ENCODE measurements at places on chromosomes 1 and 21.

DNA sequence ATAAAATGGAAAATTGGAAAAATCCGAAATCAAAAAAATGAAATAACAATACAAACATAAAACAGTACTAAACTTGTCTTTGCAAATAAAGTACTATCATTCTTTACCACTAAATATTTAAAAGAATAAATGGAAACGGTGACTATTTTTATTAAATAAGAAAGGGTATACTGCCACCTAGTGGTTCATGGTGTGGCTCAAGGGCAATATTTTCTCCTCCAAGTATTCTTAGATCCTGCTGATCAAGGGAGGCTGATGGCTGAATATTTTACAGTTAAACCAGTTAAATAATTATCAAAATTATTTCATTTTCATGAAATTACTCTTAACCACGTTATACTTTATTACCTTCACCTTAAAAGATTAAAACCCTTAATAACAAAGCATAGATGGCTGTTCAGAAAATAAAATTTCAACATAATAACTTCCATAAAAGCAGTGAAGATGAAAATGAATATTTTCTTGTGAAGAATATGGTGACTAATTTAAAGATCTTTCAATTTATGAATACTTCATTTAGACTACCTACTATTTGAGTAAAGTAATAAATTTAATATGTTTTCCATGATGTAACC, 1793.9 kb downstream of the NCAM2 start:
- DNase-seq = no peak

GRCh38 chr1:234897390-234897749, 231.3 kb downstream of the TOMM20 start:
- no peak for DNase-seq

DNA sequence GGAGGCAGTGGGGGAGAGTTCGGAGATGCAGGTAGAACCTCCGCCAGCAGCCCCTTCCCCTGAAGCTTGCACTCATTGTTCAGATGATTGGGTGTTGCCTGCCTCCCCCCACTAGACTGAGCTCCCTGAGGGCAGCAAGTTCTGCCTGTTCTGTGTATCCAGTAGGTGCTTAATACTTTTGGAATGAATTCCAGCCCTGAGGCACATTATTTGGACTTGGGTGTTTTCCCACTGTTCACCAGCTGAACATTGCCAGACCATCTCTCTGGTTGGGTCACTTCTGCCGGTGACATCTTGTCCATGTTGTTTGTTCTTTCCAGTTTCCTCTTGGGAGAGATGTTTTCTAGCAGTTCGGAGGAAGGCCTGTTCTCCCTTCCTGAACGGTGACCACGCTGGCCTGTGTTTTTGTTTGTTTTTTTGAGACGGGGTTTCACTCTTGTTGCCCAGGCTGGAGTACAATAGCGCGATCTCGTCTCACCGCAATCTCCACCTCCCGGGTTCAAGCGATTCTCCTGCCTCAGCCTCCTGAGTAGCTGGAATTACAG, 48.7 kb downstream of the SPSB1 start:
- DNase-seq = no peak

DNA sequence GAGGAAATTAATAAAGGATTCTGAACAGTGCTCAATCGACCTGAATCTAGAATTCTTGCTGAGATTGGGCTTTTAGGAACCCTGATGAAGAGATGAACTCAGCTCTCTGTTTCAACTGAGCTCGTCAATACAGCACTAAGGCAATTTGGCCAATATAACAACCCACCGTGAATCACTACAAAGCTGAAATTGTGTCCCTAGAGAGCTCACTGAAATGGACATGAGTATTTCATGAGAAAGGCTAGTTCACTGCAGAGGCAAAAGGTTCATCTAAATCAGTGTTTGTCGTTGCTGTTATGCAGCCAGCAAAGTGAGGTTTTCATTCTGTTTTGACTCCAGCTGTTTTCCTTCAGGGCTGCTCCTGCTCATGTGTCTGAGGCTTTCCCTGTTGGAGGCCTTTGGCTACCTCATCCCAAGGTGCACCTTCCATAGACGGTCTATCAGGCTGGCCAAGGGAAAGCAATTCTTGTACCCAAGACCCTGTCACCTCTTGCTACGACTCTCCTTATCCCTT, 83.5 kb downstream of the URB2 start:
- no peak for DNase-seq

GRCh38 chr1:159931101-159931794, 5.9 kb upstream of the TAGLN2 start:
- DNase-seq = no peak

GRCh38 chr1:6970221-6970620, 185.0 kb downstream of the CAMTA1 start:
- DNase-seq = no peak

DNA sequence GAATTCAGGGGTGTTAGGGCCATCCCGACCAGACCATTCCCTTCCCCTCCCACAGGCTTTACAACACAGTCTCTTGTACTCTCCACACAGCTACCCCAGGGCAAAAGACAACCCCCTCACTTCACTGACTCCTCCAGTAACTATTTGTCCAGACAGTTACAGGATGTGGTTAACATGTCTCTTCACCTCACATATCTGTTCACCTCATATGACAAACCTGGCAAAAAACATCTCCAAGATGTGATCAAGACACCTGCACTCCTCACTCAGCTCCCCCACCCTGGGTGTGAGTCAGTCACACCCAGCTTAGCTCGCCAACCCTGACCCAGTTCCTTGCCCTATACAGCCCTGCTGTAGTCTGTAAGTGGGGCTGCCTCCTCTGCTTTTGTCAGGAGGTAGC, 490.5 kb upstream of the CHRM3 start:
- DNase-seq = no peak

DNA sequence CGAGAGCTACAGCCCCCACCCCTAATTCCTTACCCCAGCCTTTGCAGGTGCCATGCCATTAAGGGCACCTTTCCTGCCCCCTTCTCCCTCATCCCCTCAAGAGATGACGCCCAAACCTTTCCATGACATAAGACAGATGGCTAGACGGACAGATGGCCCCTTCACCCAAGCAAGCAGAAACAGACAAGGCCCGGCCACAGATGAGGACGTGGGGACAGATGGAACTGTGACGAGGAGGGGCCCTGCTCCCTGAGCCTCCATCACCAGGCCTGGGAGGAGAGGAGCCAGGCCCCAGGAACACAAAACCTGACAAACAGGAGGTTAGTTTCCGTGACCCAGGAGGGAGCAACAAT, 24.7 kb upstream of the PEF1 start:
- DNase-seq = no peak

GRCh38 chr1:41769068-41769467, 149.7 kb downstream of the HIVEP3 start:
- no peak for DNase-seq

- no peak for DNase-seq
Measured at GRCh38 chr1:107196973-107197562, 56.2 kb downstream of the NTNG1 start.

DNA sequence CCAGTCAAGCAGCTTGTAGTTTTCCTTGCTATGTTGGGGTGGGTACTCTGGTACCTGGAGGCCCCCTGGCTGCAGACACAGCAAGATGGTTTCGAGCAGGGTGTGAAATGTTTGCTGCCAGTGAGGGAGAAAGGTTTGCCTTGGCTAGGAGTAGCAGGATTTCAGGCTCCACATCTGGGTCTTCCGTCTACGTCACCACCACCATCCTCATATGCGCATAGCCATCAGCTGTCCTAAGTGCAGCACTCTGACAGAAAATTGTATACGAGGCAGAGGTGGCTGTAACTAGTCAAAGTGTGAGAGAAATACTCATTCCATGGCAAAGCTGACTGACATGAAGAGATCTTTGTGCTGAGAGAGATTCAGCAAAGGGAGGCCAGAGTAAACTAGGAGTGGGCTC, 212.6 kb downstream of the NFIA start:
- DNase-seq = no peak

GRCh38 chr1:200405264-200405663, 4.6 kb downstream of the ZNF281 start:
- no peak for DNase-seq

GRCh38 chr1:229836324-229836723, 210.3 kb downstream of the URB2 start:
- no peak for DNase-seq

- no peak for DNase-seq
Measured at GRCh38 chr1:115669002-115669673, 27.4 kb downstream of the VANGL1 start.

GRCh38 chr1:156948708-156949107, 28.3 kb downstream of the LRRC71 start:
- DNase-seq = no peak

- no peak for DNase-seq
Measured at GRCh38 chr21:26806801-26807295, 38.4 kb downstream of the ADAMTS1 start.

GRCh38 chr1:230206976-230207375, 139.9 kb downstream of the GALNT2 start:
- DNase-seq = no peak

DNA sequence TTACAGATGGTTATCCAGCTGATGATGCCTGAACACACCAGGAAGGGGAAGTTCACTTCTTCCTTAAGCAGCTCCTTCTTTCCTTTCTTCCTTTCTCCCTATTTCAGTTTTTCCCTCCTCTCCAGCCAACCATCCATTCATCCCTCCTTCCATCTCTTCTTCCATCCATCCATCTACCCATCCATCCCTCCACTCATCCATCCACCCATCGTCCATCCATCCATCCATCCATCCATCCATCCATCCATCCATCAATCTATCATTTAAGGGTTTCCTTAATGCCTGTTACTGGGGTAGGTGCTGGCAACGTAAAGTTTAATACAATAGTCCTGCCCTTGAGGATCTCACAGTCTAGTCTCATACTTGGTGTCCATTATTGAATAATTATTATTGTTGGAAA, 36.8 kb downstream of the C1orf21 start:
- no peak for DNase-seq

GRCh38 chr1:204092632-204093420, 19.9 kb downstream of the SOX13 start:
- DNase-seq = no peak

- no peak for DNase-seq
Measured at GRCh38 chr1:64814427-64814826, 69.6 kb downstream of the RAVER2 start.

DNA sequence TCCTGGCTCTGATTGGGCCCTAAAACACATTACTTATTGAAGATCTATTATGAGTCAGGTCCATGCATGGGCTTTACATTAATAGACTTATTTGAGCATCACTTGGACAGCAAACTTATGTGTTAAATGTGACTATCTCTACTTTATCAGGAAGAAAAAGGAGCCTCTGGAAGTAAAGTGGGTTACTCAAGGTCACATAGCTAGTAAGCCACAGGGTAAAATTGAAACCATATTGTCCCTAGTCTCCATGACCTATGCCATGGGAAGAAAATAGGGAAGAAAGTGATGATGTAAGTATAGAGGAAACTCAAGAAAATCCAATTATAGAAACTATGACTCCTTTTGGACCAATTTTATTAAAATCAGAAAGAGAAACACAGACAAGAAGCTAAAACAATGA, 555.3 kb downstream of the NUF2 start:
- no peak for DNase-seq

- no peak for DNase-seq
Measured at GRCh38 chr1:162364498-162364897, 12.2 kb downstream of the SPATA46 start.

- no peak for DNase-seq
Measured at GRCh38 chr1:163337631-163338030, 15.9 kb downstream of the NUF2 start.

- no peak for DNase-seq
Measured at GRCh38 chr1:152053375-152053774, 16.6 kb upstream of the S100A11 start.

- DNase-seq = no peak
Measured at GRCh38 chr1:2948001-2948750, 73.1 kb upstream of the ACTRT2 start.

- no peak for DNase-seq
Measured at GRCh38 chr1:88289401-88290102, 394.5 kb upstream of the PKN2 start.

GRCh38 chr1:208775841-208776240, 531.7 kb upstream of the PLXNA2 start:
- no peak for DNase-seq

GRCh38 chr1:210074904-210075303, 136.9 kb downstream of the SYT14 start:
- DNase-seq = no peak

DNA sequence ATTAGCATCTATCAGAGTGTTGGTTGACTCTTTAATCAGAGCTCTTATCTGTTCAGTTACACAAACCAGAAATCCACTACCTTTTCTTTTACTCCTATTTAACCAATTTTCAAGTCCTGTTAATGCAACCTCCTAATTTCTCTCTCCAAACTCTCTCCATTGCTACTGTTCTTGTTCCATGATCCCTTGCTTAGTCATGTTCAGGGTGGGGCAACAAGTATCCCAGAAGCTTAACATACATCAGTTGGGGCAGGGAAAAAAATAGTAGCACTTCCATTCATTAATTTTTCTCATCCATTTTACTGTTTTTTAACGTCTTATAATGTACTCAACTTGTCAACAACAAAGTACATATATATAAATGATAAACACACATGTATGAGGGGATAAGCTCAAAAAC, 111.2 kb upstream of the LBR start:
- DNase-seq = no peak

- no peak for DNase-seq
Measured at GRCh38 chr1:41396084-41396483, 34.9 kb downstream of the FOXO6 start.

GRCh38 chr1:4601941-4602340, 52.5 kb upstream of the AJAP1 start:
- no peak for DNase-seq

- no peak for DNase-seq
Measured at GRCh38 chr1:170218257-170218650, 72.5 kb downstream of the NTMT2 start.

DNA sequence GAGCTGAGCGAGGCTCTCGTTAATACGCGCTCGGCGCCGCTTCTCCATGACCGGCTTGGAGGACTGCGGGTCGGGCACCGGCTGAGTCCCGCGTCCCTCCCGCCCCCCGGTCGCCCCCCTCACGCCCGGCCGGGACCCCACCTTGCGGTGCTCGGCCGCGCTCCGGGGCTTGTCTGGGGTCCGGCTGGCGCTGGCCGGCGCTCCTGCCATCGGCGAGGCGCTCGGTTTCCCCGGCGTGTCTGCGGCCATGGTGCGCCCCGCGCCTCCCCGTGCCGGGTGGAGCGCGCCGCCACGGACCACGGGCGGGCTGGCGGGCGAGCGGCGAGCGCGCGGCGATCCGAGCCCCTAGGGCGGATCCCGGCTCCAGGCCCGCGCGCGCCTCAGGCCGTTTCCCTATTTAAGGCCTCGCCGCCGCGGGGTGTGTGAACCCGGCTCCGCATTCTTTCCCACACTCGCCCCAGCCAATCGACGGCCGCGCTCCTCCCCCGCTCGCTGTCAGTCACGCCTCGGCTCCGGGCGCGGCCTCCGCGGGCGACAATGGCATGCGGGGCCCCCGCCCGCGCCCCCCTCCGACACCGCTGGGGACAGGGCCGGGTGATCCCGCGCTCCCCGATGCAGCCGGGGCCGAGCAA, at the start of gene HES4:
HES4 (minus strand) TSS at position 373 of the 632 bp plus-strand sequence; CDS start at position 249, 124 bp downstream.
- peak; percentile 62 for DNase-seq
